Stimulated activated CD4-positive, alpha-beta T cell treated with anti-CD3 and anti-CD28 coated beads, TNF-alpha, amount 100 ng/mL, for 1 hour (primary cell): ENCODE measurements at places on chromosomes 6 and 20.

DNA sequence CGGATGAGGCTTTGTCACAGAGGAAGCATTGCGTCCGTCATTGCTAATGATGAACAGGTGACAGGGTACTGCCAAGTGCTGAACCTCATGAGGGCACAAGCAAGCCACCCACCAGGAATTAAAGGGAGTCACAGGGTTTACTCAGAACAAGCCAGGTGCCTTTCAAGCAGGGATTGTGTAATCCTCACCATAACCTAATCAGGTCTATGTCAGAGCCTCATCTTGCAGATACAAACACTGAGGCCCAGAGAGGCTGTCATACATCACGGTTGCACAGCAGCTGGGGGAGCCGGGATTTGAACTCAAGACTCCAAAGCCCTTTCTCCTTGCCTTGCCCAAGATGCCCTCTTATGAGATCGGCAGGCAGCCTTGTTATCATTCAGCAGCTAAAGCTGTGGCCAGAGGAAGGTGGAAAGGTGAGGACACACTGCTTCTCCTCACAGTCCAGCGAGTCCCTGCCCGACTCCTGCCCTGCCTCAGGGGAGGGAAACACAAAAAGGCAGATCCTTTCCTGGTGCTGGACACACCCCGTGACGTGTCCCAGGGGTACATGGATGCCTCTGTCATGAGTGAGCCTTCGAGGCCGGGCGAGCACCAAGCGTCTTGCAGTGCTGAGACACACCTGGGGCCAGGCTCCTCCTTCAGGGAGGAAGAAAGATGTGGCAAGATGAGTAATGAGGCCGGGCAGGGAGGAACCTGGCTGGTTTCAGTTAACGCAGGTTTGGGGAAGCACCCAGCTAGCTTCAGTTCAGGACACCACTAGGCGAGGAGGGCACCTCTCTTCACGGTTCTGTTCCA is 214.9 kb downstream of the LY86 start:
- DNase-seq: no peak

DNA sequence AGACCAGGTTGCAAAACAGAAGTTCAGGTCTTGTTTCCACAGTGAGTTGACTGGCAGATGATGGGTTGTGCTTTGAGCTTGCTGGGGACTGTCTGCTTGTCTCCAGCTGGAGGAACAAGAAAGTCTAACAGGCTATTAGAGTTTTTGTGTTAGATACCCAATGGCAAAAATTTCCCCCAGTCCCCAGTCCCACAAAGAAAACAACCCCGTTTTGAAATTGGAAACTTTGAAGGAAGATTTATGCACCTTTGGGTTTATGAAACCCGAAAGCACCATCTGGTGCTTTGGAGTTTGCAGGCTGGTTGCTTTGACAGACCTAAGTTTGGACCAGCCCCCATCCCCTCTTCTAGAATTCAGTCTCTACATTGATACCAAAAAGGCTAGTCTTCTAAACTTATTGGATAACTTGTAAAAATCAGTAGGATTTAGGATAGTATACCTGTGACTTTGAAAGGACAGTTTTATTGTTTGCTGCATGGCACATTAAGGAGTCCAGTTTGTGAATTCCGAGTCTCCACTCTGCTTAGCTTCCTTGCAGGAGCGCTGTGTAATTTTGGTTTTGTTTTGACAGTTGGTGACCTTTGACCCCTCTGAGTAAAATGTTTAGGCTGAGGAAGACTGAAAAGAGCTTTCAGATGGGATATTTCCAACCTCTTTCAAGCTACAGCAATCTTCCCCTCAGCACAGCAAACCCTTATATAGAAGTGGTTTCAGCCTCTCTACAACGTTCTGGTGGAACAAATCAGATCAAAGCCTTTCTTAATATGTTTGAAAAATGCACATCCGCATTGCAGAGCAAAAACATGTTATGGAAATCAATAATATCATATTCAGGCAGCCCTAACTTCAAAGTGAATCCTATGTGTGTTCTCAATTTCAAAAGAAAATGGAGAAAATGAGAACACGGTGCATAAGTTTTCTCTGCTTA is 25.5 kb upstream of the PRL start:
- no peak for DNase-seq

- DNase-seq: no peak
Measured at GRCh38 chr6:90940812-90941481, 354.1 kb upstream of the MAP3K7 start.

GRCh38 chr20:61285691-61286090 is 33.6 kb downstream of the CDH4 start:
- DNase-seq: no peak

- no peak for DNase-seq
Measured at GRCh38 chr20:61968932-61969331, 96.7 kb downstream of the TAF4 start.

GRCh38 chr6:34000281-34000680 is 145.6 kb downstream of the GRM4 start:
- DNase-seq: no peak

- DNase-seq: no peak
Measured at GRCh38 chr20:44720997-44721784, 6.0 kb downstream of the CCN5 start.

DNA sequence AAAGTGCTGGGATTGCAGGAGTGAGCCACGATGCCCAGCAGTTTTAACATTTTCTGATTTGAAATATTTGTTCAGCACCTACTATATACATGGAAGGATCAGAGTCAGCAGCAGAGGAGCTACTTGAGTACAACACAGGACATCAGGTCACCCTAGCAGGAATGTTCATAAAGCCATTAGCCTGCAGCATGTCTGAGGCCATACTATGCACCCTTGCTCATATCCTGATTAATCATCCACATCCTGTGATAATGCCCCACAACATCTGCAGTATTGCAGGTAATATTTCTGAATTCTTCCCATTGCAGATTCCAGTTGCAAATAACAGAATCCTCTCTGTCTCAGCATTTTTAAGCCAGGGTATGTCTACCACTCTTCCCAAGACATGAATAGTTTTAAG is 171.0 kb upstream of the PRND start:
- no peak for DNase-seq

DNA sequence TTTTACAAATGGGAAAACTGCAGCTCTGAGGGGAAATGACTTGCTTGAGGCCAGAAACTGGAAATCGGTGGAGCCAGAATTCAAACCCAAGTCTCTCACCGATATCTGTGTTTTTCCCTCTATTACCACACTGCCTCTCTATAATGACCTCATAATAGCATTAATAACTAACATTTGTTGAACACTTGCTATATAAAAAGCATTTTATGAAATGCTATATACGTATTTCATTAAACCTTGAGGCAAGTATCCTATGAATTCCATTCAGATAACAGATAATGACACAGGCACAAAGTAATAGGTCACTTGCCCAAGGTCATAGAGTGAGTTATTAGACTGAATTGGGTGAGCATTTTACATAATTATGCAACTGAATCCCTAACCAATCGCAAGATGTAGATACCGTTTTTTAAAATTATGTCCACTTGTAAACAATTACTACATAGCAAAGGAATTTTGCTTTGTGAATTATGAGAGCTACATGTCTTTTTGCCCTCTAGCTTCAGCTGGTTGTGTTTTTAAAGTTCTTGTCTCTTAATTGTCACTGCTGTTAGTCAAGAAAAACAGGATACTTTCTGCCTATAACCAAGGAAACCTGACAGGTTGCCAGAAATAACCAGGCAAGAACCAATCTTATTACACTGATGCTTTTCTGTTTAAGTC is 4.7 kb downstream of the DSN1 start:
- no peak for DNase-seq

GRCh38 chr6:26351544-26351953 is 13.4 kb upstream of the BTN3A2 start:
- DNase-seq: no peak

DNA sequence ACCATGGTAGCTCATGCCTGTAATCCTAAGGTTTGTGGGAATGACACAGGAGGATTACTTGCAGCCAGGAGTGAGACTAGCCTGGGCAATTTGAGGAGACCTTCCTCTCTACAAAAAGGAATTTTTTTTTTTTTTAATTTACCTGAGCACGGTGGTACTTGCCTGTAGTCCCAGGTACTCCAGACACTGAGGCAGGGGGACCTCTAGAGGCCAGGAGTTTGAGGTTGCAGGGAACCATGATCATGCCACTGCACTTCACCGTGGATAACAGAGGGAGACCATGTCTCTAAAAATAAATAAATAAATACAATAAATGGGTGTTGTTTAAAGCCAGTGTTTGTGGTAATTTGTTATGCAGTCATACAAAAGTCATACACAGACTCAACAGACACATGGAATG is 2.4 kb upstream of the HLA-F start:
- no peak for DNase-seq

DNA sequence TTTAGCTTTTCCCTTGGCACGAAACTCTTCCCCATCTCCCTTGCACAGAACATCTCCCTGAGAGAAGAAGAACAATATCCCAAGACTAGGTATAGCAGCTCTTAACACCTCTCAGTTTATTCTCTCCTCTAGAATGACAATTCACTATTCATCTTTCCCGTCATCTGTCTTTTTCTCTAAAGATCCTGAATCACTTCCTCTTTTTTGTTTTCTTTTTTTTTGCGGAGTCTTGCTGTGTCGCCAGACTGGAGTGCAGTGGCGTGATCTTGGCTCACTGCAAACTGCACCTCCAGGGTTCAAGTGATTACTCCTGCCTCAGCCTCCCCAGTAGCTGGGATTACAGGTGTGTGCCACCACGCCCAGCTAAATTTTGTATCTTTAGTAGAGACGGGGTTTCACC is 574.4 kb upstream of the MAP3K7 start:
- DNase-seq: no peak

- no peak for DNase-seq
Measured at GRCh38 chr6:169169375-169169774, 84.3 kb downstream of the THBS2 start.

DNA sequence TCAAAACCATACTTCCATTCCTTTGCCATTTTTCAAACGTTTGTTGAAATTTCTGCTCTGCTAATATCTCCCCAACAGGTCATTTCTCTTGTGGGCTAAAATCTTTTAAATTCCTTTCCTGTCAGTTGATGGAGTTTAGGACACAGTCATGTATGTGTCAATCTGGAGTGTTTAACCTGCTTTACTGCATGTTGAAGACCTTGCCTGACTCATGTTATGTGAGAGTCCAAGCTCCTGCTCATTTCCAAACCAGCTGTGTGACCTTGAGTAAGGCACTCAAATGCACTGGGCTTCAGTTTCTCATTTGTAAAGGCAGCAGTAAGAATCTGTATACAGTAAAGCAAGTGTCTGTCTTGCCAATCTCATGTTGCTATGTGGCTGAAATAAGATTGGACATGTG is 171.9 kb upstream of the SPACA1 start:
- no peak for DNase-seq

DNA sequence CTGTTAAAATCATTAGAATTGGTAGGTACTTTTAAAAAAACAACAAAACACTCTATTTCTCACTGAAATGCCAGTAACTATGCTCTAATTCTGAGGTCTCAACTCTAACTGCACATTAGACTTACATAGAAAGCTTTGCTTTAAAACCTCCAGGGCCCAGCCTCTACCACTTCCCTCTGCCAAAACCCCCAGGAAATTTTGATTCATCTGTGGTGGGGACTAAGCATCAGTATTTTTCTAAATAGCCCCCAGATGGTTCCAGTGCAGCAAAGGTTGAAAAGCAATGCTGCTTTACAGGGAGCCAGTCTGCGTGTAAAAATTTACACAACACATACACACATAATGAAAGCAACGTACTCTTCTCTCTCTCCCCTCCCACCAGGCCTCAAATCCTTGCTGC is 3.8 kb downstream of the TBC1D32 start:
- DNase-seq: no peak

DNA sequence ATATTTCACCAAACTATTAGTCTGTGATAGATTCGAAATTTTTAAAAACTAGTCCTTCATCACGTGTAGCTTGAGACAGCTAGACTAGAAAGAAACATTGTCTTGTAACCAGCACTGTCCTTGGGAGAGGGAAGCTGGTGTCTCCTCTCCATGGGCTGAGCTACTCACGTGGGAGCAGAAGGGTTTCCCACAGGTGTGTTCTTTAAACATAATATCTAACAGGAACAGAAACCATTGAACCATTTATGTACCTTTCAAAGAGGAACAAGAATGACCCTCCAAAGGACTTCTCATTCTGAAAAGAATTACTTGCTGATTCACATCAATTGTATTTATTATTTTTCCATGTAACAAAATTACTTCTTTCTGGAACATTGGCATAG is 72.4 kb upstream of the SYNJ2 start:
- no peak for DNase-seq

DNA sequence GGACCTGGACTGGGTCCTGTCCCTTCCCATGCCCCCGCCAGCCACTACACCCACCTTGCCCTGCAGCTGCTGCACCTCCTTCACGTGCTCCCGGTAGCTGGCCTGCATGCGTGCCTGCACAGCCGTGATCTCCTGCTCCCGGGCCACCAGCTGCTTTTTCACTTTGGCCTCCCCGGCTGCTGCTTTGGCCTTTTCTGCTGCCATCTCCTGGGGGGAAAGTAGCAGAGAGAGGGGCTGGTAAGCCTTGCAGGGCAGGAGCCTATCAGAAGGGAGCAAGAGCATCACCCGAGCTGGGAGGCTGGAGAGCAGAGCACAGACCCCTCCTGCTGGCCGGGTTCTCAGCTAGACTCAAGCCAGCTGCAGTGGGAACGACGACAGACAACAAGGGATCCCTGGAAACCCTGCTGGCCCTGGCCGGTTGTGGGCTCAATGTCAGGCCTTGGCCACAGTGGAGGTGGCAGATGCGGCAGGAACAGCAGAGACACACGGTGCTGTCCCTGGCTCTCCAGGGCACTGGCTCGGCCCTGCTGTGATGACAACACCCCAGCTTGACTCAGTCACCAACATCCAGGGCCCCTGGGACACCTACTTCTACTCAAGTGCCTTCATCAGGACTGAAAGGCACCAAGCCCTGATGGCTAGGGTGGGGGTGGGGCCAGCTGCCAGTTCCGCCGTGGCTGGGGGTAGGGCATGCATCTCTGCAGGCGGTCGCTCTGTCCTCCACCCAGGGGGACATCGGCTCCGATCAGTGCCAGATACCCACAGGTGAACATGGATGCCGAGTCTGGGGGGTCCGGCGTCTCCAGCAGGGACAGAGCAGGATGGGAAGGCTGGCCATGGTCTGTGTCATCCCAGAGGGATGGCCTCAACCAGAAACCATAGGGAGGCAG is 45.3 kb downstream of the RRBP1 start:
- DNase-seq: no peak

GRCh38 chr6:5950361-5950785 is 56.4 kb downstream of the NRN1 start:
- no peak for DNase-seq

DNA sequence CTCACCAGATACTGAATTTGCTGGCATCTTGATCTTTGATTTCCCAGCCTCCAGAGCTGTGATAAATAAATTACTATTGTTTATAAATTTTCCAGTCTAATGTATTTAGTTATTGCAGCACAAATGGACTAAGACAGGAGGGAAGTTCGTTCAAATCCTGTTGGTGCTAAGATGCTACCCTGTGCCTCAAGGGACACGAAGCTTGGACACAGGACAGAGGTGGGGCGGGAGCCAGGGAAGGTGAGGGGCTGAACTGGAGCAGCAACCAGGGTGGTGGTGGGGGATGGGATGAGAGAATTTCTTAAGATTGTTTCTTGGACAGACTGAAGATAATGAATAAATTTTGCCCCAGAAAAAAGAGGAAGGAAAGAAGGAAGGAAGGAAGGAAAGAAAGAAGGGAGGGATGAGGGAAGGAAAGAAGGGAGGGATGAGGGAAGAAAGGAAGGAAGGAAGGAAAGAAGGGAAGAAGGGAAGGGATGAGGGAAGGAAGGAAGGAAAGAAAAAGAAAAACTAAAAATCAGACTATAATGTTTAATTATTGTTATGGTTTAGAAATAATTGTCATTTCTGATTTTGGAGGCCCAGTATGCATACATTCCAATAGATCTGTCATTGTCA is 127.2 kb downstream of the CDC5L start:
- DNase-seq: no peak

GRCh38 chr20:9323622-9324021 is 190.8 kb upstream of the LAMP5 start:
- no peak for DNase-seq
